ENCODE measurements at places on chromosomes 16 and 17.

DNA sequence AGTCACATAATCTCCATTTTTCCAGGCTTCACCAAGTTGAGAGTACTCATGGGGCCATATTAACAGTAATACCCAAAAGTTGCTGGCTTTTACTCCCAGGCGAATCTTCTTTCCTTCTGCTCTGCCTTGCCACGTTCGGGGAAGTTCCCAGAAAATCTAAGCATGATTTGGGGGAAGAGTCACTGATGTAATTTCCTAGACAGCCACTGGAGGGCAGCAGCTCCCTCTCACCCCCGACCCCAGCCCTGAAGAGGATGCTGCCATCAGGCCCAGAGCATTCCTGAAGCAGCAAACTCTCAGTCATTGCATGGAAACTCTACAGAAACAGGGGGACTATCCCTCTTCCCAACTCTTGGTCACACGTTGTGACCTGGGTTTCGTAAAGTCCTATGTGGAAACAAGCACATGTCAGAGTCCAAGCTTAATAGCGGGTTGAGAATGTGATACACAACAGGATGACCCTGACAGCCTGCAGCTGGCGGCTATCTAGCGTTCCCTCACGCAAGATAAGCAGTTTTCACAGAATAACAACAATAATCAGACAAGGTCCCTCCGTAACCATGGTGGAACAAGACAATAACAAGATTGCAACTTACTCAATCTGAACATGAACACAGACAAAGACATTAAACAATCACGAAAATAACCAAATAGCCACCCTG lies 43.8 kb upstream of the DHX40 start:
- DNase-seq, result no peak

DNA sequence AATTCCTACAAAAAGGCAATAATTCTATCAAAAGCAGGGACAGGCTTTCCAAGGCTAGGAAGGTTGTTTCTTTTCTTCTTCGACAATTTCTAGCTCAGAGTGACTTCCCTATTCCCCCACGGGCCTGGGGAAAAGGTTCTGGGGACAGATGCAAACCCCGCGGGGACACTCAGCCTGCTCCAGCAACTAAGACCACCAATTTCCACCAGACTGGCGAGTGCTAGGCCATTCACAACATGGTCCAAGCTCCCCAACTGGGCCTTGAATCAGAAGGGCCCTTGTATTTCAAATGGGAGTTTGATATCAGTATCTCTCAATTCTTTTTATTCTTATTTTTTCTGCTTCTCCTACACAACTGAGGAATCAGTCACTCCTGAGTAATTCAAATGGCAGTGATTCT lies 86.7 kb downstream of the USP31 start:
- no peak for DNase-seq

DNA sequence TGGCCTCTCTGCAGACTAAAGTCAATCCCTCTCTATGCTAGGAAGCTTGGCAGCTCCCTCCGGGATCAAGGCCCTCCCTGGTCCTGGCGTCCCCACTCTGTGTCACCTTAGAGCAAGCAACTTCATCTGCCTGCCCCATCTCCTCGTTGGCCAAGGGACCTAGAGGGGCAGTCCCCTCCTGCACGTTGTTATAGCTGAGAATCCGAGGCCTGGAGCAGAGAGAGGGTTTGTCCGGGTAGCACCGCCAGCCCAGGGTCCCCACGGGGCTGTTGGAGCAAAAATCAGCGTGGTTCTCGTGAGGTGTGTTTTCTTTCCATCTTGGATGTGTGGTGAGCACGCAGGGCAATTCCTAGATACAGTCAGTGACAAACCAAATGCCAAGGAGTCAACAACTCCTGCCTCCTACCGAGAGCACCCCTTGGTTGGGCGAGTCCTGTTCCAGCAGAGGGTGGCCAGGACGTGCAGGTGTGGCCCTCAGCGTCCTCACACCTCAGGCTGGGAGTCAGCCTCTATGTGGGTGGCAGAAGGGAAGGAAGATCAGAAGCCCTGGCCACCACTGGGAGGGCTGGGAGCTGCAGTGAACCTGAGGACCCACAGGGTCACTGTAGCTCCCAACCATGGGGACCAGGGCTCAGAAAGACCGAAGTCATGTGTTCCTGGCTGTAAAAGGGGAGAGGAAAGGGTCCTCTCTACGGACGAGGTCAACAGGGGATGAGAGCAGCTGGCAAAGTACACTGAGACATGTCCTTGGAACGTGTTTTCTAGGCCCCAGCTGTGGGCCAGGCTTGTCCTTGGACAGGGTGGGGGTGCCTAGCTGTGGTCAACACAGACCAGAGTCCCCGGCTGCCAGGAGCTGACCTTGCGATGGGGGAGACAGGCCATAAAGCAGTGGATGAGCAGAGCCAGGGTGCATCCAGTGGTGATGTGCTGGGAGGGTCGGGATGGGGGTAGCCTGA lies 85.6 kb upstream of the CIBAR2 start:
- DNase-seq, result no peak

DNA sequence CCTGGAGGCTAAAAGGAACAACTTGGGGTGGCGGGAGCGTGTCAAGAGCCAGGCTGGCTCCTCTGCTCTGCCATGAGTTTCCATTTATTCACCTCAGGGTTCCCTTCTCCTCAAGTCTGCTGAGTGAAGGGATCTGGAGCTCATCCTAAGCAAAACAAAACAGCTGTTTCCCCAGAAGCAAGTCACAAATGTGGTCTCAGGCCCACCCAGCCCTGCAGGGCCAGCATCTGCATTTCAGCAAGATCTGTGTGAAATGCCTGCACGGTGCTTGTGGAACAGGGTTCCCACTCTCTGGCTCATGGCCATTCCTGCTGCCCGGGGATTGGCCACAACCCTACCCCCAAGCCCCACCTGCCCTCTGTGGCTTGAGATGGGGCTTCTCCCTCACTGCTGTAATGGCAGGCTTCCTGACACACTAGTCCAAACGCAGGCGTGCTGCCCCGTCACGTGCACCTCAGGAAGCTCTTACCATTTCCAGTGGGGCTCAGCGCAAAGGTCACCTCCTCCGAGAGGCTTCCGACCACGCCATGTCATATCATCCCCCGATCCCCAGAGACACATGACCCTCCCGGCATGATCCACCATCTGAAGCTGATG lies 2.3 kb downstream of the SLC38A8 start:
- DNase-seq, result no peak

DNA sequence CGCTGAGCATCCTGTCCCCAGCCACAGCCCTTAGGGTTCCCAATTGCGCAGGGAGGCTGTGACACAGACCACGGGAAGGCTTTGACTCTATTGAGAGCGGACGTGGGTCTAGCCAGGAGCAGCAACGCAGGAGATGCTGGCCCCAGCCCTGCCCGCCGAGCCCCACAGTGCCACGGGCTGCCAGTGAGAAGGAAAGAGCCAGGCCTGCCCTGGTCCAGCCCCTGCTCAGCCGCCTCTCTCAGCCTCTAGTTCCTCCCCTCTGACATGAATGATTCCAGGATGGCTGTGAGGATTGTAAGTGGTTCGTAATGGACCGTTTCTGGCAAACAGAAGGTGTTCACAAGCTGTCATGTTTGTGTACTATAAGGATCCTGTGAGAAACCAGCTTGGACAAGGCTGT lies 2.5 kb downstream of the BHLHA9 start:
- DNase-seq, result no peak

DNA sequence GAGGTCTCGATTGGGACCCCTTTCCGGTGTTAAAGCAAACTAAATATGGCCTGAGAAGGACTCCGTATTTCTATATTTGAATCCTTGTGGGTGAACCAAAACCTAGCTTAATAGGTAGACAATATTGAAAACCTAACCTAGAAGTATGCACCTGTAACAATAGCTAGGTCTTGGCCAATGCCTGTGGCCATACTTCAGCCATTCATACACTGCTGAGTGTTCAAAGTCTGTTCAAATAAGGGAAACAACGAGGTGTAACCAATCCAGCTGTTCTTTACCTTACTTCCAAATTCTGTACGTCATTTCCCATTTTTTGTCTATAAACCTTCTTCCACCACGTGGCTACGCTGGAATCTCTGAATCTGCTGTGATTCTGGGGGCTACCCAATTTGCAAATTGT lies 34.1 kb upstream of the HELZ start:
- DNase-seq, result no peak

- no peak for DNase-seq
These were observed 19.1 kb upstream of the RASD1 start for GRCh38 chr17:17514993-17515933.

DNA sequence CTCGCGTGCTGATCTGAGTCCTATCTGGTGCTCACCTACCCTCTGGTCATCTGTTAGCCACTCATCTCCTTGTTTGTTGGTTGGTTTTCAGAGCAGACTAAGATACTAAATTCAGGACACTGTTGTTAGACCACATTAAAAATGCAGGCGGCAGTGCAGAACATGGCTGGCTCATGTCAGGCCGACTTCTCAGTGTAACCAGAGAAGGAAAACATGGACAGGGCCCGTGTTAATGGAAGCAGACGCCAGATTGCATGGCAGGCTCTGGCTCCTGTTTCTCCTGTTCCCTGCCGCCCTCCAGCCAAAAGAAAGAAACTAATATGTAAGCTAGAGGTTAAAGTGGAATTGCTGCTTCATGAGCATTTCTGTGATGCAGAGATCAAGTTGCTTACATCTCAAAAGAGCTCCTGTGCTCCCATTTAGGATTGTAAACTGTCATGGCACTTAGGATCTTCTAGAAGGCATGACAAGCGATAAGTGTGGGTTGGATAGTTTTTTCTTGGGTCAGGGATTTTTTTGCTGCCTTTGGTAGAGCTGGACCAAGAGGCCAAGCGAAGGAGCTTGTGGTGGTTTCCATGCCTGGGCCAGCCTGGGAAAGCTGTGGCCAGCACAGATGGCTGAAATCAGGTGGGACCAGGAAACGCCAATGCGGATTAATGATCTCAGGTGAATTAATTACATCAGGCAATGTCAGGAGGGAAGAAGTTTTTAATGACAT lies 56.1 kb downstream of the YPEL2 start:
- no peak for DNase-seq

GRCh38 chr17:51154176-51154575 lies 817 bp downstream of the NME1 start:
- DNase-seq, result no peak

GRCh38 chr17:46831573-46832330 lies 13.3 kb upstream of the WNT3 start:
- peak; percentile 48 for DNase-seq

DNA sequence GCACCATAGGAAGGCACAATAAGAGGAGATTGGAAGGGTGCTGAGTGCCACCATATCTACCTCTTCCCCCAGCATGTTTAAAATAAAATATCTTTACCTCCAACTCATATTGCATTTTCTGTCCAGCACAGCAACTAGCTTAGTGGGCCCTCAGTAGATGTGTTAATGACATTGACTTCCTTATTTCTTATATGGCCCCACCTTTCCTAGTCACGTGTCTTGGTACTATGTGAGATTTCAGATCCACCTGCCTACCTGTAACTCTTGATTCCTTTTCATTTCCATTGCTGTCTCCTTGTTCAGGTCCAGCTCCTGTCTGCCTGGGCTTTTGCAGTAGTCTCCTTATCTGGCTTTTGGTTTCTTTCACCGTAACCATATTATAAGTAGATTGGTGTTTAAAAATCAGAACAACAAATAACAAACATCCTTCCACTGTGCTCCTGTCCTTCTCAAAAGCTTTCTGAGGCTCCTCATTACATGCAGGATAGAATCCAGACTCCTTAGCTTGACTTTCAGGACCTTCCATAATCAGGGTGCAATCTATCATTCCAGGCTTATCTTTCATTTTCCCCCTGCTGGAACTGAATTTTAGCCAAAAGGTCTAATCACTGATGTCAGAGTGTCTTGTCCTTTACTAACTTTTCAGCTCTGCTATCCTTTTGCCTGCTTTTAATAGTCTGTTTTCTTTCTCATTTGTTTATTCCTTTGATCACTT lies 71.3 kb downstream of the FTO start:
- no peak for DNase-seq

- DNase-seq, result peak; percentile 64
These were observed 11.4 kb downstream of the C16orf95 start for GRCh38 chr16:87305505-87306391.

- DNase-seq, result no peak
These were observed 121.2 kb downstream of the RPTOR start for GRCh38 chr17:80665792-80666191.

GRCh38 chr17:13398853-13399252 lies 202.9 kb downstream of the HS3ST3A1 start:
- no peak for DNase-seq

DNA sequence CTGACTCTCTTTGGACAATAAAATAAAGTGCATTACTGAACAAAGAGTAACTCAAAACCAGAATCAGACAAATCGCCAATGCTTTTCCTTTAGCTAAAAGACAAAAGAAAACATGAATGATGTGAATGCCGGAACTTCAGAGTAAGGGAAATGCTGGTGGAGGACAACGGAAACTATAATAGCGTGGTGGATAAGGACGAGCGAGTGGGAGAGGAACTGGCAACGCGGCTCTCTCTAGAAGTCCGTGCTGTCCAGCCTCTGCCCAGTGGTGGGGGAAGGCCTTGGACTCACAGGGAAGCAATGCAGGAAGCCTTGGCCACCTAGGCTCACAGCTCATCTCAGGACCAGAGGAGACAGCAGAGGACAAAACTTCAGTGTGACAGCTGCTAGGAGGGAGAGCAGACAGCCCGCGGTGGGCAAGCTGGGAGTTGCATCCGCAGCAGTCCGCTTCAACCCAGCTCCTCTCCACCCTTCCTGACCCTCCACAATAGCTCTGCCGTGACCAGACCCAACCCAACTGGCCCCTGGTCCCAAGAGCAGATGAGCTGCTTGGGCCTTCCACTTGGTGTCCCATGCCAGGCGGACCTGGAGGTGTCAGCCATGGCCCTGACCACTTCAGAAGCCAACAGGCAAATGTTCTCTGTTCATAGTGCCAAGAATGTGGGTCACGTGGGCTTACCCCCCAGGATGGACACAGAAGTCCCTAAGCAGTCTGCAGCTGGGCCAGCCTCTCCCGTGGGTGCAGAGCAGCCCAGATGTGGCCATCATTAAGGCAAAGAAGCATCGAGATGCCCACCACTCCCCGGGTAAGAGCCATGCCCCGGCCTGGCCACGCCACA lies 5.3 kb upstream of the FAAP100 start:
- DNase-seq, result peak; percentile 61

GRCh38 chr17:47685556-47686275 lies 8.2 kb upstream of the TBKBP1 start:
- DNase-seq, result no peak

- DNase-seq, result no peak
These were observed 2.1 kb downstream of the PRR35 start for GRCh38 chr16:561957-562938.

GRCh38 chr16:2515180-2515851 lies 1.6 kb downstream of the ATP6V0C start:
- no peak for DNase-seq
